T-helper 9 cell (primary cell): ENCODE measurements at places on chromosomes 11 and 22.

GRCh38 chr11:19405966-19406365 lies 165.2 kb upstream of the E2F8 start:
- no peak for DNase-seq

DNA sequence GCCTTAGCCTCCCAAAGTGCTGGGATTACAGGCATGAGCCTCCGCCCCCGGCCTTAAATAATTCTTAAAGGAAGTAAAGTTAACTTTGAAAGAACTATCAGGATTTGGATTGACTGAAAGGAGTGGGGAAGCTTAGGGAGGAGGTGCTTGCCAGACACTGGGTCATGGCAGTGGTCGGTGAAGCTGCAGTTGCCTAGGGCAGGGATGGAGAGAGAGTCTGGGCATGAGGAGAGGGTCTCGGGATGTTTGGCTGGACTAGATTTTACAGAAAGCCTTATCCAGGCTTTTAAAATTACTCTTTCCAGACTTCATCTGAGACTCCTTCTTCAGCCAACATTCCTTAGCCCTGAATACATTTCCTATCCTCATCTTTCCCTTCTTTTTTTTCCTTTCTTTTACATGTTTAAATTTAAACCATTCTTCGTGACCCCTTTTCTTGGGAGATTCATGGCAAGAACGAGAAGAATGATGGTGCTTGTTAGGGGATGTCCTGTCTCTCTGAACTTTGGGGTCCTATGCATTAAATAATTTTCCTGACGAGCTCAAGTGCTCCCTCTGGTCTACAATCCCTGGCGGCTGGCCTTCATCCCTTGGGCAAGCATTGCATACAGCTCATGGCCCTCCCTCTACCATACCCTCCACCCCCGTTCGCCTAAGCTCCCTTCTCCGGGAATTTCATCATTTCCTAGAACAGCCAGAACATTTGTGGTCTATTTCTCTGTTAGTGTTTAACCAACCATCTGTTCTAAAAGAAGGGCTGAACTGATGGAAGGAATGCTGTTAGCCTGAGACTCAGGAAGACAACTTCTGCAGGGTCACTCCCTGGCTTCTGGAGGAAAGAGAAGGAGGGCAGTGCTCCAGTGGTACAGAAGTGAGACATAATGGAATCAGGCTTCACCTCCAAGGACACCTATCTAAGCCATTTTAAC lies at the start of gene NNMT:
Gene NNMT (plus strand): TSS at position 724 of the 929 bp plus-strand sequence. CDS start 158 bp downstream, at position 882.
- DNase-seq: no peak

DNA sequence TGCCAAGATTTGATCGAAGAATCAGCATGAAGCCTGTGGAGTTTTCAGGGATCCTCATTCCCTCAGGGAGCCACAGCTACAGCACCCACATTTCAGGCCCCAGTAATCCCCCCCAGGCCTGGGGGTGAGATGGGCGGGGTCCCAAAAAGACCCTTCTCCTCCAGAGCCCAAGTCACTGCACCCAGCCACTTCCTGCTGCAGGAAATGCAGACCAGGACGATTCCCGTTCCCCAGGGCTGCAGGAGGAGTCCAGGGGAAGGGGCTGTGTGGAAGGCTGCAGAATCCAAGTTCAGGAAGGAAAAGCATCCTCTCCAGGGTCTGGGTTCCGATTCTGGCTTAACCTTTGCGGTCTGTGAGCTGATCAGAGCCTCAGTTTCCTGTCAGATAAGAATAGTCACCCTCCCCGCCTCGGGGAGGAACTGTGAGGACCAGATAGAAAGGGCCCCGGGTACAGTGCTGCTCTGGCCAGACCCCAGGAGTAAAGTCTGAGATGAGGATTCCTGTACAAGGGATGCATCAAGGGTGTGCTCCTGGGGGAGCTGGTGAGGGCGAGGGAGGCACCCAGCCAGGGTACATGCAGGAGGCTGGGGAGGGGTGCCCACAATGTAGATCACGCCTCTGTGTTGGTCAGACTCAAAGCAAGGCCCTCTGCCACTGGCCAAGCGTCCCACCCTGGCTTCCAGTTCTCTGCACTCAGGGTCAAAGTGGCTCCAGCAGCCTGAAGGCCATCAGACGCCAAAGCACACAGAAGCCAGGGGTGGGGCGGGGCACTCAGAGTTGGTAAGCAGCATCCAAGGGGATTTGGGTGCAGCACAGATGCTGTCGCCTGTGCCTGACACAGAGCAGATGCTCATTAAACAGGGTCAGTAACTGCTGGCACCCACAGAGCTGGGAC lies 30.1 kb upstream of the TP53I11 start:
- DNase-seq: no peak

GRCh38 chr11:101010899-101011298 lies 118.7 kb downstream of the PGR start:
- DNase-seq: no peak

GRCh38 chr22:25051983-25052710 lies 99.6 kb downstream of the KIAA1671 start:
- DNase-seq: no peak

- DNase-seq: no peak
These were observed 44.9 kb downstream of the MACROD1 start for GRCh38 chr11:64120951-64121569.

- no peak for DNase-seq
These were observed 663 bp upstream of the BUD13 start for GRCh38 chr11:116773203-116774097.

- DNase-seq: no peak
These were observed 28.3 kb upstream of the WNT11 start for GRCh38 chr11:76234416-76235232.

DNA sequence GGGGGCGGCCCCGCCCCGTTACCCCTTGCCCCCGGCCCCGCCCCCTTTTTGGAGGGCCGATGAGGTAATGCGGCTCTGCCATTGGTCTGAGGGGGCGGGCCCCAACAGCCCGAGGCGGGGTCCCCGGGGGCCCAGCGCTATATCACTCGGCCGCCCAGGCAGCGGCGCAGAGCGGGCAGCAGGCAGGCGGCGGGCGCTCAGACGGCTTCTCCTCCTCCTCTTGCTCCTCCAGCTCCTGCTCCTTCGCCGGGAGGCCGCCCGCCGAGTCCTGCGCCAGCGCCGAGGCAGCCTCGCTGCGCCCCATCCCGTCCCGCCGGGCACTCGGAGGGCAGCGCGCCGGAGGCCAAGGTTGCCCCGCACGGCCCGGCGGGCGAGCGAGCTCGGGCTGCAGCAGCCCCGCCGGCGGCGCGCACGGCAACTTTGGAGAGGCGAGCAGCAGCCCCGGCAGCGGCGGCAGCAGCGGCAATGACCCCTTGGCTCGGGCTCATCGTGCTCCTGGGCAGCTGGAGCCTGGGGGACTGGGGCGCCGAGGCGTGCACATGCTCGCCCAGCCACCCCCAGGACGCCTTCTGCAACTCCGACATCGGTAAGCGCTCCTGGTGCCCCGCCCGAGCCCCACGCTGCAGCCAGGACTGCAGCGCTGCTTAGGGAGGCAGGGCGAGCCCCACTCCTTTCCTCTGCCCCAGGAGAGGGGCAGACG lies at the start of gene TIMP3:
Gene TIMP3 (plus strand): TSS at position 169 of the 700 bp plus-strand sequence. CDS start 297 bp downstream, at position 466.
- DNase-seq: no peak

- no peak for DNase-seq
These were observed 6.8 kb downstream of the QSER1 start for GRCh38 chr11:32899438-32899837.

GRCh38 chr22:44608597-44609399 lies 93.2 kb upstream of the PRR5 start:
- no peak for DNase-seq

DNA sequence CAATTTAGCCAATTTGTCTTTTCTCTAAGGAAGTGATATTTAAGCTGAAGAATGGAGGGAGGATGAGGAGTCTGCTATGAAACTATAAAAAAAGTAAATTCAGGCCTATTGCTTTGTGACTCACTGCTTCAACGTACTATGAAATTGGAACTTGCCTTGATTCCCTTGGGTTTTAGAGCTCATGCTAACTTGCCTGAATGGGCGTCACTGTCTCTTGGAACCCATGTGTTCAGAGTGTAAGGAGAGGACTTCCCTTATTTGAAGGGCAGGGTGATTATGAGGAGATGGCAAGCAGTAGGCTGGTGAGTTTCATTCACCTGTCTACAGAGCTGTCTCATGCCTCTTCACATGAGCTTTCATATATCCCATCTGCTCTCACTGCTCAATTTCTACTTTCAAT lies 28.7 kb upstream of the WT1 start:
- DNase-seq: no peak

DNA sequence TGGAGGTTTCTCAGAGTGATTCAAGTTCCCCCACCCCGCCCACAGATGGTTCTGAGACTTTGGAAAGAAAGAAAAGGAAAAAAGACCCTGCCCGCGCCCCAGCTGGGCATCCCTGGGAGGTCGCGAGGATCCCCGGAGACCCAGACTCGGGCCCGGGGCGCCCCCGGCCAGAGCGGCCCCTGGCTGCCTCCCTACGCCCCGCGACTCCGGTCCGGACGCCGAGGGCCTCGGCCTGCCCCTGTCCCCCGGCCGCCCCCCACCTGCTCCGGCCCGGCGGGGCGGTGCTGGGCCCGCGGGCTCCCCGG lies 2.3 kb upstream of the AIFM3 start:
- no peak for DNase-seq

DNA sequence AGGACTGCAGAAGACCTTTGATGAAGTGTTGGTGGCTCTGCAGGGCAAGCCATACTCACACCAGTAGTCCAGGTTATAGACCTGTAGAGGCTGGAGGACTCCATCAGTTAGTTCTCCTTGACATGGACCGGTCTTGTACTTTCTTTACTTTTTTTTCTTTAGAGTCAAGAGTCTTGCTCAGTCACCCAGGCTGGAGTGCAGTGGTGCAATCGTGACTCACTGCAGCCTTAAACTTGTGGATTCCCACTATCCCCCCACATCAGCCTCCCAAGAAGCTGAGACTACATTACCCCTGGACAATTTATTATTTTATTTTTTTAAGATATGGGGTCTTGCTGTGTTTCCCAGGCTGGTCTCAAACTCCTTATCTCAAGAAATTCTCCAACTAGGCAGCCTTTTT lies 49.6 kb upstream of the E2F8 start:
- DNase-seq: no peak

DNA sequence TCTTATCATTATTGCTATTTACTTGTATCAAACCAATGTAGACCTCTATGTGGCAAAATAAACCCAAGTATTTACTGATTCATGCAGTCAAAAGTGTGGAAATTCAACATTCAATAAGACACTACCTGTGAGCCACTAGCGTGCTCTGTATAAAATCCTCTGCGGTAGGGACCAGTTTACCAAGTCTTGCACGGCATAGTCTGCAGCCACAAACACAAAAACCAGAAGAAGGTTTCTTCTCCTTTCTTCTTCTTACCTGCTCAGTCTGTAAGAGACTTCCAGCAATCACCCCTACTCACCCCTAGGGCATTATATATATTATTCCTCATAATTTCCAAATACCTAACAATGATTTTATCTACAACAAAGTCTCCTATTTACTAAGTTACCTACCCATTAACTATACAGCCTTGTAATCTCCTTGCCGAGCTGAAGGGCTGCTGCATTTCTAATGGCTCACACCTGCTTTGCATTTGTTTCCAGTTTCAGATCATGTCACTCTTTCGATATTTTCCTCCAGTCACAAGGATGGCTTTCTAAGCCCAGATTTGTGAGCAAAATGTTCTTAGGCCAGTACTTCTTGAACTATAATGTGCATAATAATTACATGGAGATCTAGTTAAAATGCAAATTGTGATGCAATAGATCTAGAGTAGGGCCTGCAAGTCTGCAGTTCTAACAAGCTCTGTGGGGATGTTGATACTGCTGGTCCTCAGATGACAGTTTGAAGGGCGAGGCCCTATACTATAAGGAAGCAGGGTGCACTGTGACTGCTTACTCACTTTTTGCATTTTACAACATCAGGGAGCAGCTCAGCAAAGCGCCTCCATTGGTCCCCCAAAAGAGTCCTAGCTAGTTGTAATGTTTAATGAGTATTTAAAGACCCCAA lies 191.9 kb upstream of the DDI1 start:
- no peak for DNase-seq

GRCh38 chr11:68545796-68546195 lies 85.2 kb downstream of the PPP6R3 start:
- no peak for DNase-seq

DNA sequence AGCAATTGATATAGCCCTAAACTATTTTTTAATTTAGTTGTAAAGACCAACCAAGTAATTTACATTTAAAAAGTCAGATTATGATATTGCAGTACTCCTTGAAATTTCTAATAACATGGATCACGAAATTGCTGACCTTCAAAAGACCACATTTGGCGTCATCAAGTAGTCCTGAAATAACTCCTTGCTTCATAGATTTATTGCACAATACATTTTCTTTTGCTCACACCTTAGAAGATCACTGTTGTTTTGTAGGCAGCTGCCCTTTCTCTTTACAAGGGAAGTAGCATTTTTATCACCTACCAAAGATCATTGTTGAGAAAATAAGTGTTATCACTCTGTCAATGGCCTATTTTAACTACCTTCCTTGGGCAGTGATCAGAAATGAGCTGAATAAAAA lies 815.8 kb downstream of the METTL15 start:
- no peak for DNase-seq

DNA sequence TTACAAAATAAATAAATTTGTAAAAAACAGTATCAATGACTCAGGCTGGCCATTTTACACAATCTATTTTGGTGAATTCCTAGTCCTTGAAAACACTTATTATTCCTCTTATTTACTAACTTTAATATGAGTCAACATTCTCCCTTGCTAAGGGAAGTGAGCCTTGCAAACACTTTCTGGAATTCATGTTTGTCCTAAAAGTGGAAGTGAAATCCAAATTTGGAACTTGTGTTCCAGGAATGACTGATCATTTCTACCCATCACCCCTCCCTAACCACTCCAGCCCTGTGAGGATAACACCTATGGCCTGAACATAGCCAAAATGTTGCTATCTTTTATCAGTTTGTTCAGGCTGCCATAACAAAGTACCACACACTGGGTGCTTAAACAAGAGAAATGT lies 83.1 kb downstream of the OR5AK2 start:
- DNase-seq: no peak

GRCh38 chr22:20590477-20591294 lies 83.3 kb downstream of the MED15 start:
- no peak for DNase-seq

DNA sequence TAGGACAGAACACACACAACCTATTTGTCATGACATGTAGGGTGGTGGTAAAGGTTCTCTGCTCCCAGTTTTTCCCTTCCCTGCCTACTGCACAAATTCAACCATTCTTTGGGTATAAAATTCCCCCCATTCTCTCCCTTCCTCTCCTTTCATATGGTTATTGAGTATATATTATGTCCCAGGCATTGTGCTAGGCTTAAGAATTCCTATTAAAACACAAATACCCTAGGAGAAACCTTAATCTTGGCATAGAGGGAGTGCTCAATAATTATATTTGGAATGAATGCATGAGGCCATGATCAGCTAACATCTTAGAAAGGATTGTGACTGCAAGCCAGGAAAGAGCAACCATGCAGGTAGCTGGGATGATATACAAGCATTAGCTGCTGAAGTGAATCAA lies 120.4 kb upstream of the MTMR2 start:
- DNase-seq: no peak

DNA sequence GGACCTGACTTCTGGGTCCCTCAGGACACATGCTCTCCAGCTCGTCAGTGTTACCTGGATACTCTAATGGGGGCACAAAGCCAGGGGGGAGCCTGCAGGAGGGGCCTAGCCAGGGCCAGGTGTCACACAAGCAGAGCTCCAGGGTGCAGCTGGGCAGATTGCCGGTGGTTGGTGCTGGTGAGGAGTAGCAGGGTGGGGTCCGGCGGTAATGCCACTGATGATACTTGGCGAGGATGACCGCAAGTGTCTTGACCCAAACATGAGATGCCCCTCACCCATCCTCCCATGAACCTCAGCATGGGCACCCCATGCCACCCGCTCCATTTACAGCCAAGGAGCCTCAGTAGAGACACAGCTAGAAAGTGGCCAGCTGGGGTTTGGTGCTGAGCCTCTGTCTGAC lies 15.1 kb upstream of the KCNQ1OT1 start:
- no peak for DNase-seq
